Epithelial cell of esophagus (primary cell): ENCODE measurements at places on chromosomes 4 and X.
A peak's percentile ranks its signal among the peaks of the same experiment; 100 is the strongest.

GRCh38 chrX:1322393-1322792 lies 14.2 kb upstream of the IL3RA start:
- no peak for DNase-seq

DNA sequence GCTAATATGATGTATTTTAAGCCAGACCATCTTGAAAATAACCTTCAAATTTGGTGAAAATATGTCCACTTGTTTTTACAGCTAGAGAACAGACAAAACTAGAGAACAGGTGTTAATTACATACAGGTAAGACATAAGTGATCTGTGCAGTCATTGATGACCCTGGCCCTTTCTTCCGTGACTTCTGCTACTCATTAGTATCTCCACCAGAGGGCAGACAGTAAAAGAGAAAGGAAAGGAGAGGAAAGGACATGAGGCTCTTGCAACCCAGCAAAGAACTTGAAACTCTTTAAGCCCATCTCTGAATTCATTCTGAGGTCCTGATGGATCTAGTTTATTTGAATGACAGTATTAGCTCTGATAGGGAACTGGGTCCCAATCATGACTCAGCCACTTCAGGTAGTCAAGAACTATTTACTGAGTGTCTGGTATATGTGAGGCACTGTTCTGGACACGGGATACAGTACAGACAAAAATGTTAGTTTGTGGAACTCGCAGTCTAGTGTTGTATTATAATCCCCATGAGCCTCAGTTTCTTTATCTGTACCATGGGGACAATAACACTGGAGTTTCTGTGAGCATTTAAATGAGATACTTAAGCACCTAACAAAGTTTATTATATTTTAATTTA lies 121.0 kb upstream of the TEX13D start:
- DNase-seq: peak; percentile 44

- DNase-seq: no peak
These were observed 55.6 kb upstream of the NKAP start for GRCh38 chrX:119999087-119999634.

GRCh38 chr4:158599765-158600498 lies 71.8 kb downstream of the C4orf46 start:
- DNase-seq: no peak

DNA sequence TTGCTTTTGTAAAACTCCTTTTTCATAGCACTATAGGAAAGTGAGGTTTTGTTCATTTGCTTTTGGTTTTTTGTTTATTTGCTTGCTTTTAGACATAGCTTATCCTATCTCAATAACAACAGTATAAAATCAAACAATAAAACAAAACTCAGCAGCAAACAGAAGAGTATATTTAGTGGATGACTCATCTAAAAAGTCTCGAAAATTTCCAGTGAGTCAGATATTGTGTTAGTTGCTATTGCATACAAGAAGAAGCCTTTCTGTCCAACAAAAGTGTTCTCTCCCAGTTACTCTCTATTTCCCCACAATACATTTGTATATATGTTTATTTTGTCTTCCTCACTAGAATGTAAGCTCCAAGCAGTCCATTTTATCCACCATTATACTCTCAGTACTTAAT lies 36.0 kb upstream of the NPNT start:
- peak; percentile 78 for DNase-seq

DNA sequence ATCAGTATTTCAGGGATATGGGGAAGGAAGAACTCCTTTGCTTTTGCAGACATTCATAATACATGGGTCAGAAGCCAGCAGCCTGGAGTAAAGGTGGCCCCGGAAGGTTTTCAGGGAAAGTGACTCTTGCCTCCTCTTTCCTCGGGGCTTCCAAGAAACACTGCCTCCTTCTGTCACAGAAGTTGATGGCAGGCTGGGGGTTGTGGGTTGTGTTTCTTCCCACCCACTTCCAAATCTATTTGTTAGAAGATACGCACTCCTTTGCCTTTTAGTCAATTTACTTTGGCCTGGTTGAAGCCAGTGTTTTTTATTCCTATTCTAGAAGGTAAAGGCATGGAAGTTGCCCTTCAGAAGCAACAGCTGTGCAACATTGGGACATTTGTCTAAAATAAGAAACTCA lies 19.7 kb downstream of the KIT start:
- DNase-seq: no peak

DNA sequence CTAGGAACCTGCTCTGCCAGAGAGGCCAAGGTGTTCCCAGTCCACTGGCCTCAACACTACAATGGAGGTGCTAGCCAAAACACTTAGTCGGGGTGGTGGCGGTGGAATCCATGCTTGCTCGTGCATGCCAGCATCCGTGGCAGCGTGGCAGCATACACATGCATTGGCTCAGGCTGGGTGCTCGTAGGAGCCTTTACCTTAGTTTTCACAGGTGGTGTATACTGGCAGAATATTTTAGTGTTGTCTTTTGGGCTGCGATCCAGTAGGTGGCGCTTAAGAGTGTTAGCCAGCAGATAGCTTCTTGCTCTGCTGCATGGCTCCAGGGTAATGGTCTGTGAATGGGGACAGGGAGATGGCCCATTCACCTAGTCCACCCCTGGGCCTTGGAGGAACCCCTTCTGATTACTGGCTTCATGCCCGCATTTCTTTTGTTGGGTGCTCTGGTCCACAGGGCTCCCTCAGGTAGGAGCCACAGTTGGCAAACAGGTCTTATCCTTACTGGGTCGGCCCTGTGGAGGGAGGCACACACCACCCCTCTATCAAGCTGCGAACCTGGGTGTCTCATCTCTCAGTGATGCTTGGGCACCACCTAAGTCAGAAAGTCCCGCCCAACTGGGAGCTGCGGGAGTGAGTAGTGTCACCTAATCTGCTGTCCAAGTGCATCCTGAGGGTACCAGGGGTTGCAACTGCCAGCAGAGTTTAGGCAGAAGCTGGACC lies 40.0 kb downstream of the RIPPLY1 start:
- peak; percentile 32 for DNase-seq

DNA sequence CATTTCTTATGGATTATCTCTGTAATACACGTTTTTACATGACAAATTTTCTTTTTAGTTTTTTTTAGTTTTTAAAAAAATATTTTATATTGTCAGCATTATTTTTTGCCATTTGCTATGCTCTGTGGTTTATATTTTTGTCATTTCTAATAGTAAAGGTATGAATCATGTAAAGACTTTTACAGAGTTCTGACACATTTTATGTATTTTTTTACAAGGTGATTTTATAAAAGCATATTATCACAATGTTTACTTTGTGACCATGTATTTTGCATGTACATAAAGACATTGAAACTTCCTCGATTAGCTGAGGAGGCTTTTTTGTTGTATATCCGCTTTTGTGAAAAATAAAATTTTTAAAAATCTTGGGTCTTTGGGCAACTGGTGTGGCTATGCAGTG lies 1705.1 kb downstream of the PCDH7 start:
- DNase-seq: no peak

DNA sequence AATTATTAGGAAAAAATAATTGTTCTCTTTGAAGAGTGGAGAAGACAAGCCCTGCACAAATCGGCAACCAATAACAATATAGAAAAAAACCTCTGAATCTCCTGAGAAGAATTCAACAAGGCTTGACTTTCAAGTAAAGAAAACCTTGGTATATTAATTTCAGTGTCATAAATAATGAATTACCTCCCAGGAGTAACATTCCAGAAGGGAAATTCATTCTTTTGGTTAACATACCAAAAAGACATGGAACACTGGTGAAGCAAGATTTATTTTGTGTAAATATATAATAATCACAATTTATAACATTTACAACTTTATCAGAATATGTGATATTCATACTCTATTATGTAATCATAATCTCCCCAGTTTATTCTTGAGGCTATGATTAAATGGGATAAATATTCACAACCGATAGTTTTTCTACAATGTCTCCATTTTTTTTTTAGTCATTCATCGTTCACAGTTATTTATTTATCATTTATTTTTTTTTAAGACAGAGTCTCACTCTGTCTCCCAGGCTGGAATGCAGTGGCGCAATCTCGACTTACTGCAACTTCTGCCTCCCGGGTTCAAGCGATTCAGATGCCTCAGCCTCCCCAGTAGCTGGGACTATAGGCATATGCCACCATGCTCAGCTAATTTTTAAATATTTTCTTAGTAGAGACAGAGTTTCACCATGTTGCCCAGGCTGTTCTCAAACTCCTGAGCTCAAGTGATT lies 53.0 kb upstream of the RPS6KA6 start:
- DNase-seq: no peak

GRCh38 chrX:1587161-1587560 lies 4.2 kb upstream of the AKAP17A start:
- DNase-seq: no peak

- no peak for DNase-seq
These were observed 17.4 kb upstream of the PACRGL start for GRCh38 chr4:20682853-20683252.

- DNase-seq: peak; percentile 29
These were observed 60.8 kb downstream of the SHROOM2 start for GRCh38 chrX:9847071-9847470.

- DNase-seq: peak; percentile 17
These were observed 2282.6 kb downstream of the ARAP2 start for GRCh38 chr4:33961761-33962160.

DNA sequence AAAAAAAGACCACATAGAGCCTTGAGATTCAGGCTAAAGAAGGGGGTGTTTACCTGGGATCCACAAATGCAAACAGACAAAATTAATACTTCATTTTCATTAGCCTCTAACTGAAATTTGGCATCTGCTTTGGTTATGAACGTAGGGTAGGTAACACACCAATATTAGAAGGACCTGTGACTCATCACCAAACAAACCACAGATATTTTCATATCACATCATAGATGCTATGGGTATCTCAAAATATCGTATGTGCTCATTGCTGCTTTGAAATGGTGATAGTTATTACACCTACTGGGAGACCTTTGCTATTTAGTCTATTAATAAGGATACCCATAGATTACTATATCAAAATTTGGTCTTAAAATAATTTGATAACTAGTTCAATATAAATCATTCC lies 180.6 kb upstream of the MAP3K15 start:
- peak; percentile 27 for DNase-seq

DNA sequence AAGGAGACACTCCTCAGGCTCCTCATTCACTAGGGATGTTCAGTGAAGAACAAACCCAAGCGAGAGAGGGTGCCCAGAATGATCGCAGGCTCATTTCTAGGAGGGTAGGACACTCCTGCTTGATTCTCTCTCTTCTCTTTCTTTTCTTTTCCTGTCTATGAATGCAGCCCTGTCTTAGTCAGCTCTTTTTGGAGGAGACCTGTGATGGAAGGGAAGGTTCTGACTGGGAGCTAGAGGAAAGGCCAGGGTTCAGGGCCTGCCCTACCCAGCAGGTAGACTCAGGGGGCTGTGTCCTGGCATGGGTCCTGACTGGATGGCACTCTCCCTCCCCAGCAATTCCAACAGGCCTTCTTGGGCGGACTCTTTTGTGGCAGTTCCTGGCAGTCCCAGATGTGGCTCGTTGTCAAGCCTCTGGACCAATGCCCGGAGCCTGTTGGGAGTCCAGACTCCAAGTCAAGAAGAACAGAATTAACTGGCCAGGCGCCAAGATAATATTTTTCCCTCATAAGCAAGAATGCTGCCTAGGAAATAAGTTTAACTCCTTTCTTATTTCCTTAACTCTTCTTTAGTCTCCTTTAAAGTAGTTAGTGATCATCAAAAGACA lies 139.4 kb upstream of the SCML1 start:
- DNase-seq: no peak

DNA sequence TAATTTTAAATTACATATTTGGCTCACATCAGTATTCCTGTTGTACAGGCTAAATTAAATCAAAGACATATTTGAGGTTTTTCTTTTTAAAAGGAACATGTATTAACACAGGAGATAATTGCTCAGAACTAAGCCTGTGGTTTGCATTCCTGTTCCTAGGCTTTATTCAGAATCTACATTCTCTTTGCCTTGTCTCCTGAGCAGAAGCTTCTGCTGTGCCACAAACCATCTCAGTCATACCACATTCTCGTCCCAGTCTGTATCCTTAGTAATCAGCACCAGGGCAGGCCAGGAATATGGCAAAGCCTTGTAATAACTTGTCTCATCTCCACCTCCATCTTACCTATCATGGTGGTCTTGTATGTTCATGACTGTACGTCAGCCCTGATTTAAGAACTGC lies 162.8 kb downstream of the ARHGAP24 start:
- DNase-seq: no peak

DNA sequence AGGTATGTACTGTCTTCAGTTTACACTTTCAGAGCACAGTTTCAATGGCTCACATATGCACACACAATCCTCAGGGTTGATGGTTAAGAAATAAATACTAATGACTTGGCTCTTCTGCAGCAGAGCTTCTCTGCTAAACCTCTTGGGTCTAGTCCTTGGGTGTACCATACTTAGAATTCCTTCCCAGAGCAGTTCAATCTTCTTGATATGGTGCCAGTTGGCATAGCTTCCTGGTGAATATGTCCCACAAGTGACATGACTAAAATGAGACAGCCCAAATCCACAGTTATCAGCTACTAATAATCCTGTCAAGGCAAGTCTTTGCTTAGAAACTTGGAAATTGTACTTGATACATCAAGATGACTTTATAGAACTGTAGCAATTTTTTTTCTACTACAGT lies 654.4 kb downstream of the IQCM start:
- peak; percentile 3 for DNase-seq

DNA sequence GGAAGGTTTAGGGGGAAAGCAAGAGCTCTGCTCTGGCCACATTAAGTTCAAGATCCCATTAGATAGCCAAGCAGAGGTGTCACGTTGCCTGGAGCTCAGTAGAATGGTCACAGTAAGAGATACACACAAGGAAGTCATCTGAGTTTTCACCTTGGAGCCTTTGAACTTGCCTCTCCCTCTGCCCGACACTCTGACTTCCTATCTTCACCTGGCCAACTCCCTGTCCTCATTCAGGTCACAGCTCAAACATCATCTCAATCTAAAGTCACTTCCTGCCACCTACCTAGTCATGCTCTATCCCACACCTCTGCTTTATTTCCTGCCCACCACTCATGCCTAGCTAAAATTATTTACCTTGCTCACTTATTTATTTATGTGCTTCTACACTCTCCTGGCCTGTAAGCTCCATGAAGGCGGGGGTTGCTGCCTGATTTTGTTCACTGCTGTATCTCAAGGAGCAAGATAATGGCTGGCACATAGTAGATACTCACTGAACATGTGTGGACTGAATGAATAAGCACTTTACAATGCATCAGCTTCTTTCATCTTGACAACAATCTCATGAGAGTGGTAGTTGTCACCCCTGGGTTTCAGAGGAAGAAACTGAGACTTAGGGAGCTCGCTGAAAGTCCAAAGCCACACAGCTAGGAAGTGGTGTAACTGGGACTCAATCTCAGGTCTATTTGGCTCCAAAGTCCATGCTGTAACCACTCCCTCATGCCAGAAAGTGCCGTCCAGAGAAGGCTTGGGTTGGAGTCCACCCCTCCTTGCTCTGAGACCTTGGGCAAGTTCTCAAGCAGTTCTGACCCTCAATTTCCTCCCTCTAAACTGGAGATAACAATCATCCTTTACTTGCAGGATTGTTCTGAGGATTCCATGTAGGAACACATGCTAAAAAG lies 40.3 kb downstream of the EFNB1 start:
- DNase-seq: no peak

- peak; percentile 66 for DNase-seq
These were observed 680 bp downstream of the MAEA start for GRCh38 chr4:1290165-1290977.

- no peak for DNase-seq
These were observed 447.3 kb downstream of the GRIA2 start for GRCh38 chr4:157667836-157668235.
